ENCODE measurements at places on chromosomes 3 and 15.
A peak's percentile ranks its signal among the peaks of the same experiment; 100 is the strongest.

DNA sequence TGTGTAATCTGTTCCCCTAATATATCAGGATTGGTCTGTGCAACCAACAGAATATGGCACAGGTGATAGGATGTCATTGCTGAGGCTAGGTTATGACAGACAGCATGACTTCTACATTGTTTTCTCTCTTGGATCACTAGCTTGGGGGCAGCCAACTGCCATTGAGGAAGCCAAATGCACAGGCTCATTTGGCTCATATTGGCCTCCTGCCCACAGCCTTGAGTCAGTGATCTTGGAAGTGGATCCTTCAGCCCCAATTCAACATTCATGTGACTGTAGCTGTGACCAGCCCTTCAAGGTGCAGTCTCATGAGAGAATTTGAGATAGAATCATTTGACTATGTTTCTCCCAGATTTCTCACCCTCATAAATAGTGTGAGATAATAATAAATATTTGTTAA is 675.6 kb downstream of the GRM7 start:
- no peak for DNase-seq

DNA sequence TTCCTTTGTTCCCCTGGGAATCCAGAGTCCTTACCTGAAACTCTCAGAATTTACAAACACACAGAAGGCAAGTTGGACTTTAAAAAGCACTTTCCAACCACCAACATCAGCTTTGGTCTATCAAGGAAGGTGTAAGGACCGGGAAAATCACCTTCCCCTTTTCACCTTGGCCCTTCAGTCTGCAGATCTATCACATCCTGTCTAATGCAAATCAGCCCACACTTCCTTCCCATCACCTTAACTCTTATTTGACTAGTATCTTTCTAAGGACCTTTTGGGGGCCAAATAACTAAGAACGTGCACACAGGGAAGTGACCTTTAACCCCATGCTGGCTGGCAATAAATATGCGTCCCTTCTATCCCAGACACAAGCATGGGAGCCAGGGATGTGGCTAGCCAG is 320.6 kb downstream of the ARRDC4 start:
- no peak for DNase-seq

- no peak for DNase-seq
These were observed 217.2 kb upstream of the UMPS start for GRCh38 chr3:124512881-124513609.

- peak; percentile 31 for DNase-seq
These were observed 695 bp downstream of the GMPS start for GRCh38 chr3:155870945-155871745.

DNA sequence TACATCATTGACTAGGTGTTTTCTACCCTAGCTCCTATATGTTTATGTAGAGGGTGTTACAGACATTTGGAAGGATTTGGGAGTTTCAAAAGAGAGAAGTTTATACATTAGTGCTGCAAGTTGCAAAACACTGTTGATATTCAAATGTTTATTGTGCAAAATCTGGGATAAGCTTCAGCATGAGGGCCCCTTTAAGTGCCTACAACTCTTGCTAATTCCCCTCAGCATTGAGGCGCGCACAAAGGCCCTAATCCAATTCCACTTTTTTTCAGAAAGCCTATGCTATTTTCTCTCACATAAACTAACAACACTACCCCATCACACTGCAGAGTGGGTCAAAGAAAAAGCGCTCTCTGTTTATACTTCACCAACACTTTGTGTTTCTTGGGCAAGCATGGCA is 208.0 kb downstream of the NR2F2 start:
- DNase-seq: no peak

DNA sequence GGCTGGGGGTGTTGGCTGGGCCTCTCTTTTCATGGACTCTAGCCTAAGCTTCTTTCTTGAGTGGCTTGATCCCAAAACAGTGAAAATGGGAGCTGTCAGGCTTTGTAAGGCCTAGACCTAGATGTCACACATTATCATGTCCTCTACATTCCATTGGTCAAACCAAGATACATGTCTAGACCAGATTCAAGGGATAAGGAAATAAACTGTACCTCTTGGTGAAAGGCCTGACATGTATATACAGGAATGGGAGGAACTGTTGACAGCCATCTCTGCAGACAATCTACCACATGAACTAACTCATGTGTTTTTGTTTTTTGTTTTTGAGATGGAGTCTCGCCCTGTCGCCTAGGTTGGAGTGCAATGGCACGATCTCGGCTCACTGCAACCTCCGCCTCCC is 11.1 kb upstream of the RPP25 start:
- DNase-seq: no peak

DNA sequence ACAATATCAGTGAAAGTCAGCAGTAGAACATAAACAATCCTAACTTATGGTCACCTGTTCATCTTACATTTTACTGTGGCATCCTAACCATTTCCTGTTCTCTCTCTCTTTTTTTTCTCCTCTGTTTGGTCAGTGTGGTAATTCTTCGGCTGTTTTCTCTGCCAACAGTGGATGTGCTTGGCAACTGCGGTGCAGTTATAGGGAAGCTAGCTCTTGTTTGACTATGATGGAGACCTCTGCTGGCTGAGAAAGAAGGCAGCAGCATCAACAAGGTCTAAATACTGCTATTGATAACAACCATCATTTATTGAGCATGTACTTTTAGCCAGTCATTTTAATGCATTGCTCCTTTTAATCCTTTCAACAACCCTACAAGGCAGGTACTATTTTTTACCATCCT is 723 bp upstream of the DRD3 start:
- DNase-seq: peak; percentile 51

DNA sequence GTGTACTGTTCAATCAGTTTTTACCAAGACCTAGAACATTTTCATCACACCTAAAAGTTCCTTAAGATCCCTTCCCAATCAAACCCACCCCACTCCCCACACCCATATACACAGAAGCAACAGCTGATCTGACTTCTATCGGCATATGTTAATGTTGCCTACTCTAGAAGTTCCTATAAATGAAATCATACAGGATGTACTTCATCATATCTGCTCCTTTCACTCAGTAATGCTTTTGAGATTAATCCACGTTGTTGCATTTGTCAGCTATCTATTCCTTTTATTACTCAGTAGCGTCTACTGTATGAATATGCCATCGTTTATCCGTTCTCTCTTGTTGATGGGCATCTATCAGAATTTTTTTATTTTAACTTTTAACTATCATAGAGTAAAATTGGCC is 14.3 kb upstream of the FILIP1L start:
- no peak for DNase-seq

- no peak for DNase-seq
These were observed 90.7 kb downstream of the SCN11A start for GRCh38 chr3:38960953-38961622.
